Fibroblast of lung (primary cell): ENCODE measurements at places on chromosomes 4 and X. TPM values are rescaled to one million over a fixed set of nuclear protein-coding genes. Genes with fewer than 3 reads are reported as not detected.

GRCh38 chr4:105133976-105134375 lies 12.7 kb upstream of the TET2 start:
- H3K4me3 ChIP-seq = no peak overlapping the region
- H3K4me1 ChIP-seq = no peaks in the 10 kb centered on the region
- H3K27ac ChIP-seq = no peak overlapping the region
- no peak for DNase-seq
- H3K27me3 ChIP-seq = no peaks in the 10 kb centered on the region

DNA sequence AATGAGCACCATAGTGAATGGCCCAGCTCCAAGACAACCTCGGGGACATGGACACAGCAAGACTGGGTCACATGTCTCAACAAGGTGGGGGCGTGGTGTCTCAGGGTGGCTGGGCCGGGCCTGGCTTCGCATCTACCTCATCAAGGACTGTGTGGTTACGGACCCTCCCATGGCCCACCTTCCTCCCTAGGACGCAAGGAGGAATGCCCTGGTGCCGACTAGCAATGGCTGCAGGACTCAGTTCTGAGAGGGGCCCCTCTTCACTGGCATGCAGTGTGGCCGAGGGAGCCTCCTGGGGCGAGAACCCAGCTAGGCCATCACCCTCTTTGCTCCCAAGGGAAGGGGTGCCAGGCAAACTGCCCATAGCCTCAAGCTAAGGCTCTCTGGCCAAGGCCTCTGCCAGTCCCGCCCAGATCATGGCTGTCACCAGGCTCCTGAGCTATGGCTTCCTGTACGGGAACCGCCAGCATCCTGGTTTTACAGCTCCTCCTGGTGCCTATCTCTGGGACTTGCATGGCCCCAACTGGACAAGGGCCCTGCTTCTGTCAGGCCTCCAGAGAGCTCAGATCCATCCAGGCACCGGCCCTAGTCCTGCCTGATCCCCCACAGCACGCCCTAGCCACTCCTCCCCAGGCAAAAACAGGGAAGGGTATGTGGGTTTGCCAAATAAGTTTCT lies 218.0 kb upstream of the AGTR2 start:
- H3K4me1 ChIP-seq = no peaks in the 10 kb centered on the region
- H3K36me3 ChIP-seq = no peaks in the 10 kb centered on the region
- H3K27ac ChIP-seq = no peak overlapping the region
- DNase-seq = no peak

GRCh38 chrX:16585486-16586376 lies 64.2 kb upstream of the S100G start:
- H3K4me3 ChIP-seq = no peak overlapping the region
- no peaks in the 10 kb centered on the region for H3K36me3 ChIP-seq
- no peak overlapping the region for H3K27ac ChIP-seq
- no peaks in the 10 kb centered on the region for H3K27me3 ChIP-seq

The GAGE12E gene
- not detected in 2 replicates for polyA plus RNA-seq

The ASB5 gene
- 0.30 and 1.0 TPM in 2 replicates for polyA plus RNA-seq

DNA sequence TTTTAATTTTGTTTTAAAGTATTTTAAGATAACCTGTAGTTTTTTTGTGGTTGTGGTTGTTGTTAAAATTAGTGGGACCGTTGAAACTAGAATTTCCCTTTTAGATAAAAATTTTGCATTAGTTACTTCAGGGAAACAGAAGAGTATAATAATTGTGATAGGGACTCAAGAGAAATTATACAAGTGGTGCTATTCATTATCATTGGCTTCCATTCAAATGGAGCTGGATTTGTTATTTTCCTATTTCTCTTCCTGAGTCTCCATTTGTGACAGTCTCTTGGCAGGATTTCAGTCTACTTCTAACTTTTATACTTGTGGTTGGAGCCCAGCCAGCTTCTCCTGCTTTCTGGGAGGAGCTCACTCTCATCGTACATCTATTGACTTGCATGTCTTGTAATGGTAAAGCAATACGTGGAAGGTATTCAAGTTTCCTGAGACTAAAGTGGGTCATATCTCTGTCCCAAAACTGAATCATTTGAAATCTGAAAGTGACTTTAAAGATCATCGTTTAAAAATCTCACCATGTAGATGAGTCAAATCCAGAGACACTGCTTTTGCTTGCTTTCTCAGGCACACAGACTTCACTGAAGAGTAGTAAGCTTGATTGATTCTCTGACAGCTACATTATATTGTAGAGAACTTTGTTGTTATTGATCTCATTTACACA lies 155.8 kb downstream of the RPA4 start:
- no peak overlapping the region for H3K27ac ChIP-seq
- H3K4me3 ChIP-seq = no peak overlapping the region
- H3K36me3 ChIP-seq = no peaks in the 10 kb centered on the region

DNA sequence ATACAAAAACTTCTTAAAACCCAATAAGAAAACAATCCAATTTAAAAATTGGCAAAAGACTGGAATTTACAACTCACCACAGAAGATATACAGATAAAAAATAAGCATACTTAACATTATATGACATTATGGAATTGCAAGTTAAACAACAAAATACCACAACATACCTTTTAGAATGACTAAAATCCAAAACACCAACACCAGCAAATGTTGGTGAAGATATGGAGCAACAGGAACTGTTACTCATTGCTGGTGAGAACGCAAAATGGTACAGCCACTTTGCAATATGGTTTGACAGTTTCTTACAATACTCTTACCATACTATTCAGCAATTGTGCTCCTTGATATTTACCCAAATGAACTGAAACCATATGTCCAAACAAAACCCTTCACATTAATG lies 112.4 kb downstream of the ADGRL3 start:
- H3K27me3 ChIP-seq = no peaks in the 10 kb centered on the region
- H3K27ac ChIP-seq = no peak overlapping the region
- H3K4me3 ChIP-seq = no peak overlapping the region
- H3K4me1 ChIP-seq = no peaks in the 10 kb centered on the region

DNA sequence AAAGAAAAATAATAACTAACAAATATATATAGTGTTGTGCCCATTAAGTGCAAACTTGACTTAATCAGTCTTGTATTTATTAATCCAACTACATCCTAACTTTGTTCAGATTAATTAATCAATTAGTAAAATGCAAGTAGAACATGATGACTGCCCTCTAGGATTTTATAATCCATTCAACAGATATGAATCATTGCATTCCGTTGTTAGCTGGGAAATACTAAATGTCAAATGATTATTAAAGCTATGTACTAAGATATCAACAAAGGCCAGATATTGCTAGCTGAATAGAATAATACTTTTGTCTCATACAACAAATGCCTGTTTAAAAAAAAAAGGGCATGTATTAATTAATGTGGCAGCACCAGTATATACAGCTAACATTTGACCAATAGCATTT lies 1366.3 kb downstream of the STIM2 start:
- no peaks in the 10 kb centered on the region for H3K36me3 ChIP-seq
- H3K4me1 ChIP-seq = no peaks in the 10 kb centered on the region
- DNase-seq = no peak
- no peak overlapping the region for H3K27ac ChIP-seq
- no peak overlapping the region for H3K4me3 ChIP-seq
- no peaks in the 10 kb centered on the region for H3K27me3 ChIP-seq
